ENCODE measurements at places on chromosomes 1 and 21. TPM values are rescaled to one million over a fixed set of nuclear protein-coding genes. Genes with fewer than 3 reads are reported as not detected.

SELENOF gene
- total RNA-seq = 136 TPM

AGMAT gene
- 4.3 TPM for total RNA-seq

DNA sequence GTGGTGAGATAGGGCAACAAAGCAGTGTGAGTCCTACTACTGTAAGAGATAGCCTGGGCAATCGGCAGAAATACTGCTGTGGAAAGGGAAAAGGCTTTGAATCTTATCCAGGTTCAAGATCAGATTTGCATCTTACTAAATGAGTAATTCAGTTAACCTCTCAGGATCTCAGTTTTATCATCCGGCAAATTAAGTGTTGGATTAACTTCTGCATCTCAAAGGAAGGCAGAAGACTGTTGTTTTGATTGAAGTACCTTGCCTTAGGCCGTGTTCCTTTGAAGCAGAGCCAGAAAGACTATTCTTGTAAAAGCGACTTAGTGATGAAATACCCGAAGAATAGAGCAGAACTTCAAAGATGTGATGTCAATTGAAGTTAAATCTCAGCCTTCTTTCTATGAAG is 612.9 kb upstream of the USP24 start:
- H3K27ac ChIP-seq = no peak overlapping the region
- no peaks in the 10 kb centered on the region for H3K27me3 ChIP-seq
- no peak for DNase-seq

- H3K27ac ChIP-seq = no peak overlapping the region
- H3K4me3 ChIP-seq = no peak overlapping the region
- peaks cover 10% of the 10 kb centered on the region for H3K4me1 ChIP-seq
- H3K27me3 ChIP-seq = no peaks in the 10 kb centered on the region
- DNase-seq = no peak
- H3K36me3 ChIP-seq = peaks cover 3% of the 10 kb centered on the region
Measured at GRCh38 chr1:22854688-22855565, 117.7 kb downstream of the LACTBL1 start.

DNA sequence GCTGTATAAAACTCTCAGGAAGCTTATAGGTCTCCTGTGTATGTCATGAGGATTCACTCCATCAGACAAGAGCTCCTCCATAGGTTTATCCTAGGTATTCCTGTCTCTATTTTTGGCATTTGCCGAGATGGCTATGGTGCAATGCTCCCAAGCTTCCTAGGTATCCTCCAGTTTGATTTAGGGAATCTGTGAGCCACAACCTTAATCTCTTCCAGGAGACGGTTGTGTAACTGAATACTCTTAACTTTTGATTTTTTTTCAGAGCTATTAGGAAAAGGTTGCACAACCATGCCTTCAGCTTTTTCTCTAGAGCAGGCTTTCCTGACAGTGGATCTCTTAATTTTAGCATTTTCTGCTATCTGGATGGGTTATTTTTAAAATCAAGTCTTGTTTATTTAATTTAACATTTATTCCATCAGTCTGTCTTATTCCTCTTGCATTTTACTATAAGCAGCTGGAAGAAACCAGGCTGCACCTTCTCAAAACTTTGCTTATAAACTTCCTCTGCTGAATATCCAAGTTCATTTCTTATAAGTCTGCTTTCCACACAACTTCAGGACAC is 69.4 kb upstream of the BACE2 start:
- H3K27ac ChIP-seq = no peak overlapping the region
- no peak overlapping the region for H3K4me3 ChIP-seq
- peaks cover 13% of the 10 kb centered on the region for H3K4me1 ChIP-seq

DNA sequence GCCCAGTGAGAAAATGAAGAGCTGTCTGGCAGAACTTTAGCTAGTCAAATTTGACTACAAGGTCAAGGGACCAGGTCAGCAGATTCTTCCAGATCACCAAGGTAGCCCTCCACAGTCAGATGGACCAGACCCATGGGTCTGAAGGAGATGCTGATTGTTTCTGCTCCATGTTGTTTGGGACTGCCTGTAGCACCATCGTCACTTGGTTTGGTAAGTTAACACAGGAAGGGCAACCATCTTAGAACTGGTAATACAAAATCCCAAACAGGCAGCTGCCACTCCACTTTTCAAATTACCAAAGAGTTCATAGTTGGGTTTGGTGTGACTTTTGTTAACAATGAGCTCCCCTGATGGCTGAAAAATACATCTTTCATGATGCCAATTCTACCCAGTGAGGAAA is 9.0 kb downstream of the ITPKB start:
- H3K4me1 ChIP-seq = peaks cover 6% of the 10 kb centered on the region
- H3K27ac ChIP-seq = no peak overlapping the region

All from muscle of leg (tissue), 16 donors.